ENCODE measurements at places on chromosomes 3 and 15. TPM values are rescaled to one million over a fixed set of nuclear protein-coding genes. Genes with fewer than 3 reads are reported as not detected.

CBLB gene
- 39.8 TPM for total RNA-seq

NR2F2 gene
- total RNA-seq: 182 TPM

PPP1R14D gene
- total RNA-seq: not detected

VIPR1 gene
- 3.8 TPM for total RNA-seq

KCNH8 gene
- total RNA-seq: not detected

SPATA12 gene
- total RNA-seq: 0.14 TPM

THUMPD3 gene
- total RNA-seq: 26.5 TPM

MASP1 gene
- total RNA-seq: 0.31 TPM

LDHAL6B gene
- not detected for total RNA-seq

H1-8 gene
- total RNA-seq: not detected

MUC20 gene
- total RNA-seq: 0.81 TPM

IL12A gene
- total RNA-seq: 1.5 TPM

Data from endothelial cell of umbilical vein (primary cell).